ENCODE measurements at places on chromosomes 3 and 15.

DNA sequence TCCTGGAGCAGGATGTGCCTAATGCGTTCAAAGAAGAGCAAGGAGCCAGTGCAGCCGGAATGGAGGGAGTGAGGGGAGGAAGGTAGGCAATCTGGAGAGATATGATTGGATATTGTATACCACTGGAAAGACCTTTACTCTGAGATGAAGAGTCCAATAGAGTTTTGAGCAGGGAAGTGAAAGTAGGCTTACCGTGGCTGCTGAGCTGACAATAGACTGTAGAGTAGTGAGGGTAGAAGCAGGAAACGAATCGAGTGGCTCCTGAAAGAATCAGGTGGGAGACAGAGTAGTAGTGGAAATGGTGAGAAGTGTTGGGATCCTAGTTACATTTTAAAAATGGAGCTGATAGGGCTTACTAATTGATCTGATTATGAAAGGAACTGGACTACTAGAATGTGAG lies 51.8 kb upstream of the NUDT16 start:
- DNase-seq: no peak

DNA sequence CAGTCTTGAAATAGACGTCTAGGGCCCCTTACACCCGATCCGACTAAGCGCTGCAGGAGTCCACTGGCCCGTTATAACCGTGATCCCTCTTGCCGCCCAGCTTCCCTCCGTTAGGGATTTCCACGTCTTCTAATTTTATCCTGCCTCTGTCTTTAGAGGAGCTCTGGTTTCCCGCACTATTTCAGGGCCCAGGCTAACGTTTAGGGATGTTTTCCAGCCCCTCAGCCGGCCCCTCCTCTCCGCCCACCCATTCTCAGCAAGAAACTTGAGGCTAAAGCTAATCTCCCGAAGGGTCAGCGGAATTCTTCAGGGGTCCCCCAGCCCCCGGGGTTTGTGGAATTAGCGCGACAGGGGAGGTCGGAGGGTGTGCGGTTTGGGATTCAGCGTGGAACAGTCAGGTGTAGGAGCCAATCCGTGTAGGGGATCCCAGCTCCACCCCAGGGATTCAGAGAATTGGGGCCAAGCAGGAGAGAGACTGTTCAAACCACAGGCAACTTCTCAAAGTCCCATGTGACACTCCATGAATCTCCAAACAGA lies 1.6 kb downstream of the PTX3 start:
- DNase-seq: no peak

DNA sequence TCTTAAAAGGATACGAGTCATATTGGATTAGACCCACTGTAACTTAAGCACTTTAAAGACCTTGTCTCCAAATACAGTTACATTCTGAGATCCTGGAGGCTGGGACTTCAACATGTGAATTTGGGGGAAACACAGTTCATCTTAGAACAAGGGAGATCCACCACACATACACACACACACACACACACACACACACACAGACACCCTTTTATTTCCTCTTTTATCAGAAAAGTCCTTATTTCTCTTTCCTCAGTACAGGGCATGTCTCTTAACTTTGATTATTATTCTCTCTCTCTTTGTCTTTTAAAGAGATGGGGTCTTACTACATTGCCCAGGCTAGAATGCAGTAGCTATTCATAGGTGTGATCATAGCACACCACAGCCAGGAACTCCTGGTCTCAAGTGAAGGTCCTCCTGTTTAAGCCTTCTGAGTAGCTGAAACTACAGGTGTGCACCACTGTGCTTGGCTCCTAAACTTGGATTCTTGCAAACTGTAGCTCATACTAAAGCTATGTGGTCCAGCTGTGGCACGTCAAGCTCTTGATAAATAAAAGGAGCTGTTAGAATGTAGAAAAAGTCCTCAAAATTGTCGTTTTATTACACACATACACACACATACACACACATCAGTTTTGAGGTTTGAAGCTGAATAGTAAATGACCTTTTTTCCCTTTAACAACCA lies 7.4 kb downstream of the GOLM2 start:
- DNase-seq: no peak

DNA sequence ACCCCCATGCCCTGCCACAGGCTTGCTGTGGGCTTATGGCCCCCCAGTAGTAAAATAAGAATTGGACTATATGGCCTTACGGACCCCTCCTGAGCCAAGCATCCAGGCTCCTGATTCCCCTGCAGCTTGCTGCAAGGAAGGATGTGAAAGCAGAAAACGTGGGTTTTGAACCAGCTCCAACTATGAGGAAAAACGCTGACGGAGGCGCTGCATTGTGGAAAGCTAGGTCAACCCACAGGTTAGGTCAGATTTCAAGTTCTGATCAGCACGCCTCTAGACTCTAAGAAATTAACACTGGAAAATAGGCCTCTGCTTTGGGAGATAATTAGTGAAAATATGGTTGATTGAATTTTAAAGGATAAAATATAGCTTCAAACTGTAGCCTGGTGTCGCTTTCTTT lies 195.4 kb upstream of the HES1 start:
- no peak for DNase-seq

DNA sequence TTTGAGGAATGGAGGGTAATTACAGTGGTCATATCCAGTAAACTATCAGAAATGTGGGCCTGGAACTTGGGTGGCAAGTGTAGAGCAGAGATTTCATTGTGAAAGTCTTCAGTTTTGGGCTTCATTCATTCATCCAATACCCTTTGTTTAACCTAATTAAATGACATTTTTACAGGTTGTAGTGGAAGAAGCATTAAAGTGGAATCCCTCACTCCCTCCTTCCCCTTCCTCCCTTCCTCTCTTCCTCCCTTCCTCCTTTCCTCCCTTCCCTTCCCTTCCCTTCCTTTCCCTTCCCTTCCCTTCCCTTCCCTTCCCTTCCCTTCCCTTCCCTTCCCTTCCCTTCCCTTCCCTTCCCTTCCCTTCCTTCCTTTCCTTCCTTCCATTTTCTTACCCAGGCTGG lies 219.3 kb downstream of the PDCD6IP start:
- DNase-seq: no peak

DNA sequence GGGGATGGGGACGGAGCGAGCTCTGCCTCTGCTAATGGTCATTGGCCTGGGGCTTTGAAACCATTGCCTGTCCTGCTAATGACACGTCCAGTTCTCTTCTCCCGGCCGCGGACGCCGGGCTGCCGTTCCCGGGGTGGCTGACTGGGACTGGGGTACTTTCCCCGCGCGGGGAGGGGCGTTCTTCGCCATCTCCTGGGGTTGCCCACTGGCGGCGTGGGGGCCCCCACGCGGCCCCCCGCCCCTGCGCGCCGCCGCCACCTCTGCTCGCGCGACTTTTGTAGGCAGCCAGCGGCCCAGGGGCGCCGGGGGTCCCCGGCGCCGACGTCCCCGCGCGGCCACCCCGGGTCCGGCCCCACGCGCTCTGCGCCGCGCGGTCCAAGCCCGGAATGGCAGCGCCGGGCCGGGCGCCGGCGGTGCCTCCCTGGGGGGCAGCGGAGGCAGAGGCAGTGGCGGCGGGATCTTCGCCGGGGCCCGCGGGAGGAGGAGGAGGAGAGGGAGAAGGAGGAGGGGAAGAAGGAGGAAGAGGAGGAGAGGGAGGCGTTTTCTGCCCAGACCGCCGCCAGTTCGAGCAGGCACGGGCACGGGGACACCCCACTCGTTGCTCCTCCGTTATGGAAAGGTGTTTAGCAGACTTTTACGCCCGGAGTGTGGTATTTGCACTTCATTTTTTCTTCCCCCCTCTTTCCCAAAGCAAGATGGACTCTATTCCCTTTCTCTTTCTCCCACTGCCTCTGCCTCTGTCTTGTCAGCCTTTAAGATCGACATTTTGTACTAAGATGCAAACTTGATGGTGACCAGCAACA lies 2.3 kb downstream of the BBX start:
- peak; percentile 17 for DNase-seq

DNA sequence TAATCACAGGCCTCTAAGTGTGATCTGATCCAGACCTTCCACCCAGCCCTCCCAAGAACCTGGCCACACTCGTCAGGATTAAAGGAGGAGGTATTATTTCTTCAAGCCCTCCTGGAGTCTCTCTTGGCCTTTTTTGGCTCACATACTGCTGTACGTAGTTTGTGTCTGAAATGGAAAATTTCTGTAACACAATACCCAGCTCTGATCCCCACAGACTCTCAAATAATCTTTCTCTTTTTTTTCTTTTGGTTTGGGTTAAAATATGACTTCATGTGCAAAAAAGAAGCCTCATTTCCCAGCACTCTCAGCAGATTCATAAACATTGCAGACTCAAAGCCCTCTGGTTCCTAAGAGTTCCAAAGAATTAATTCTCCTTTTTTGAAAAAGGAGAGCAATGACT lies 96.5 kb upstream of the PHLDB2 start:
- no peak for DNase-seq
